Posterior vena cava (tissue), 2 donors: ENCODE measurements at places on chromosomes 3 and 15. TPM values are rescaled to one million over a fixed set of nuclear protein-coding genes. Genes with fewer than 3 reads are reported as not detected.
A peak's percentile ranks its signal among the peaks of the same experiment; 100 is the strongest.

FRMD5 gene
- total RNA-seq: 0.37 TPM

GOLGA6L2 gene
- not detected for total RNA-seq

DNA sequence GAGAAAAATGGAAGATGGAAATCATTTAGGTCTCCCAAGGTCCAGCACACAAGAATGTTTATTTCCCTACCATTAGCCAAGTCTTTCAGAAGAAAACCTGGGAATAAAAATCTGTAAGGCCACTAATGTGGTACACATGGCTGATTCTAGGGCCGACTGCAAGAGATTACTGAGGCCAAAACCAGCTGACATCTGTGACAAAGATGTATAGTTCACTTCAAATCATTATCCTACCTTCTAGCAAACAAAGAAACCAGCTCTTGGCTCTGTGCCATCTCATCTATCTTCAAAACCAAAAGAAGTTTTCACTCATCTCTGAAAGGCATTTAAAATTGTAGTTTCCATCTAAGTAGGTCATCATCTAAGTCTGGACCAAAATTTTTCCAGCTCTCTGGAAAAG is 43.9 kb downstream of the ERC2 start:
- no peak for DNase-seq

GRCh38 chr3:183818706-183819624 is 6.4 kb downstream of the MAP6D1 start:
- DNase-seq: peak; percentile 60

DNA sequence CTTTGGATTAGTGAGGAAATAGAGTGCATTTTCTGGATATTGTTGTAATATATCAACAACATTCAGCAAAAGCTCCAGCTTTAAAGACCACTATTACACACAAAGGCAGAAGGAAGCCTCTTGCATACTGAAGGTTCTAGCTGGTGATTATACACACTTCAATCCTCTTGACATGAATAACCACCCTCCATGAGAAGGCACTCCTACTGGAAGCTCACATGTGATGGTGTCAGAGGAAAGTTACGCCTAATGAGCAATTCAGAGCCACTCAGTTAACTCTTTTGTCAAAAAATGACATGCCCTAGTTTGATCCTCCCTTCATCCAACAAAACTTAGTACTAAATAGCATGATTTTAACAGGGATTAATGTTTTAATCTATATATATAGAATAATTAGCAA is 124.6 kb upstream of the LYSMD4 start:
- no peak for DNase-seq

PLA2G4D gene
- total RNA-seq: not detected
